ENCODE measurements at places on chromosomes 12 and 14.

DNA sequence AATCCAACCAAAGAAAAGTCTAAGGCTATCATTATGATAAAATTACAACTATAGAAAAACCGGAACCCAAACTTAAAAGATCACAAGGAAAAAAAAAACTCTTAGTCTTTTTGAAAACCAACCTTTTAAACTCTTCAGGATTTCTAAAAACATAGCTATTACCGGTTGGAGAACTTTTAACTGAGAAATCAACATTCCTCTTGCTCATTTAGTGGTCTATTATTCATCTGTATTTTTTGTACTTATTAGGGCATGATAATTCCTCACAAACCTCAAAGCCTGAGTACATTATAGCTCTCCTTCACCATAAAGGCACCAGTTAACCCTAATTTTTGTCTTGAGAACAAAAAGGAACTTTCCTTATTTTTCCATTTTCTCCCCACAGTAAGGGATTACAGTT is 10.4 kb downstream of the LUM start:
- DNase-seq, result no peak

DNA sequence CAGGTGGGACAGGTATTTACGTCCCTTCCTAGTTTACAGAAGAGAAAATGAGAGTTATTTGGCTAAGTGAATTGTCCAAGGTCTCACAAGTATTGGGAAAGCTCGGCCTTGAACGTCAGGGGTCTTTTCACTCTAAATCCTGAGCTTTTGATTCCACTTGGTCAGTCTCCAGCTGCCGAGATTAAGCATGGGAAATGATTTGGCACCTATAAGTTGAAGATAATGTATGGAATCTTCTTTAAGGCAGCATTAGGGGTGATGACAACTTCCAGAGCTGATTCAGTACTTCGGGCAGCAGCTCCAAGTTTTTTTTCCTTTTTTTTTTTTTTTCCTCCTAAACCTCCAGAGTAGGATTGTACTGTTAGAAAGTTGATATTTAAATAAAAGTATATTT is 722 bp downstream of the FAM234B start:
- DNase-seq, result no peak

DNA sequence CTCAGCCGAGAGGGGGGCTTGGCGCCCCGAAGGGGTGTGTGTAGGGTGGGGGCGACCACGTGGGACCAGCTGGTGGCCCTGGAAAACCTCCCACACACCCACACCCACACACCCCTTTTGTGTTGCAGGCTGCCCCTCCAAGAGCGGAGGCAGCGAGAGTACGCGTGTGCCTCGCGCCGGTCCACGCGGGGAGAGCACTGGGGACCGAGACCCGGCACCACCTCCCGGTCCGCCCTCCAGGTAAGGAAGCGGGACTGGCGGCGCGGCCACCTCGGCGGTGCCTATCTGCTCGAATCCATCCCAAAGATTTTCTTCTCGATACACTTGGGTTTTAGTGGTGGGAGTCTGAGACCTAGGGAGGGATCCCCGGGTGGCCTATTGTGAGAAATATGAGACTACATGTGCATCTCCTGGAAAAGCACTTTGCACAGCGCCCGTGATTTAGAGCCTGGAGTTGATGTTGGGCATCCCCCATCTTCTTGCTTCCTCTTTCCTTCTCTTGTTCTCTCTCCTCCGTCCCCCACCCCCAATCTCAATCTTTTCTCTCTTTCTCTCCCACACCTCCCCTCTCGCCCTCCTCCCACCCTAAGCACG is 393 bp downstream of the SYT1 start:
- peak; percentile 2 for DNase-seq

DNA sequence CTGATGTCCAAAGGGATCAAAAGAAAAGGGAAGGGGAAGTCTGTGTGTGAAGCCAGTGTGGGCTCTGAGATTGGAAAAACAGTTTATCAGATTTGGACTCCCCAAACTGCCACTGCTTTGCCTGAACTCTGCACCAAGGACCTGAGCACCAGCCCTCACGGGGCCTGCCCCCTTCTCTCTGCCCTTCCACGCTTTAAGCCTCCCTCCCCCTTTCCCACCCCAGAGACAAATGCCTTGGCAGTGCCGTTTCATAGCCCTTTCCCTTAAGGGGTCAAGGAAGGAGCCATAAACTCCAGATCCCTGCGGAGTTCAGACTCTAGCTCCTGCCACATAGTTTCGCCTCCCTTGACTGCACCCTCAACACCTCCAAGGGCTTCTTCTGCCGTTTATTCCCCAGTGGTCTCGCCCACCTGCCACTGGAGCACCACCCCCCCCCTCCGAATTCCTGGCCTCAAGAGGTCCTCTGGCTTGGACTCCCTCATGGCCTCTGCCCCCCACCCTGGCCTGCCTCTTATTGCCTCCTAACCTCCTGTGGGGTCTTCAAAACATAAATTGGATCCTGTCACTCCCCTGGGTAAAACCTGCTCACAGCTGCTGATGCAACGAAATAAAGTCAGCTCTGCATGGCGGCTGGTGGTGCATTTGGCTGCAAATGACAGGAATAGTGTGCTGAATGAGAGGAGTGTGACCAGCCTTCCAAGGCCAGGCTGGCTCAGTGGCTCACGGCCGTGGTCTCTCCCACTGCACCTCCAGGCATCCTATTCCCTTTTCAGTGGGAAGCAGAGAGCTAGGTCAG is 18.8 kb downstream of the SLC25A29 start:
- no peak for DNase-seq

GRCh38 chr14:70885343-70886022 is 21.8 kb upstream of the PCNX1 start:
- no peak for DNase-seq

GRCh38 chr14:54902143-54902520 is 494 bp downstream of the GCH1 start:
- DNase-seq, result peak; percentile 49

DNA sequence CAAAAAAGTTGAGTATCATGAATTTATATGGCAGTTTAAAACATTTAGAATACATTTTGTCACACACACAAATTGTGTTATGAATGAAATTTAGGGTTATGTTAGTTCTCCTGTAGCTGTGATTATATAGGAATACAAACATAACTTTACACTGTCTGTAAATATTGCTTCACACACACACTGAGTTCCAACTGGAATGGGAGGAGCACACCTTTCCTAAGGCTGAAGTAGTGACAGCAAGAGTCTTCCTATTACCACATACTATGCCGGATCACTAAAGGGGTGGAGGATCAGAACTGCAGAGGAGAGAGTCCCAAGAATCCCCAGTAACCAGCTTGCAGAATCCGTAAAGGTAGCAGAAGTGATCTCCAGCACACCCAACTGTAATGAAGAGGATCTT is 63.7 kb downstream of the DNAI7 start:
- no peak for DNase-seq

- no peak for DNase-seq
These were observed 22.9 kb downstream of the FBXW8 start for GRCh38 chr12:116933512-116934246.

DNA sequence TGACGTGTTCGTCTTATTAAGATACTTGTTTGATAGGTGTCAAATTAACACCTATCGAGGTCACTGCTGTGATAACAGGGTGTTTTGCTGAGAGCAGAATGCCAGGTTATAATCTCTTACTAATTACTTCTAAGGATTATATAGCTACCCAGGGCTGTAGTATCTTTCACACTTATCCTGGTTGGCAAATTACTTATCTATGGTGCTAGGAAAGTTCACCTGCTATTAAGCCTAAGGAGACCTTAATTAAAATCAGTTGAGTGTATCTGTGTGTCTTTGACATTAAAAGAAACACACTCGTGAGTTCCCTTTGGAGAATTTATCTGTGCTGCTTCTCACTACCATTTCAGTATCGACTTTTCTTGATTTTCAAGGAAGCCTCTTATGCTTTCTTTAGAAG is 301.6 kb upstream of the SLC16A7 start:
- DNase-seq, result no peak

- DNase-seq, result no peak
These were observed 60.1 kb downstream of the SUSD6 start for GRCh38 chr14:69671365-69672030.

- DNase-seq, result no peak
These were observed 45.6 kb downstream of the LTBP2 start for GRCh38 chr14:74566174-74567141.

GRCh38 chr12:49706351-49707127 is 666 bp downstream of the FMNL3 start:
- DNase-seq, result peak; percentile 38

DNA sequence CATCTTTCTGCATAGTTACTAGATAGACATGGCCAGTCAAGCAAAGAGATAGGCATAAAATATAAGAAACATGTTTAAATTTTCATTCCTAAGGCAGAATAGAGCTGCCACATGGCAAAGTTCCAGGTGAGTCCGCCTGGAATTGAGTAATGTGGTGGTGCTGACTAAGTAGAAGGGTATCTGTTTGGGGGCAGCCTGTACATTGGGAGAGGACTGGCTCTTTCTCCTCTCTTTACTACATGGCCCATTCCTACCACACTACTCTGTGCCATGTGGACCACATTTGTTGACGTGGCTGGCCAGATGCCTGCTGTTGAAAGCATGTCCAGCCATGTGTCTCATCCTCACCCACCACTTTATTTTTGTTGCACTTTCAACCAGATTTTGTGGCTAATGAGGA is 354.0 kb downstream of the ETNK1 start:
- peak; percentile 2 for DNase-seq

DNA sequence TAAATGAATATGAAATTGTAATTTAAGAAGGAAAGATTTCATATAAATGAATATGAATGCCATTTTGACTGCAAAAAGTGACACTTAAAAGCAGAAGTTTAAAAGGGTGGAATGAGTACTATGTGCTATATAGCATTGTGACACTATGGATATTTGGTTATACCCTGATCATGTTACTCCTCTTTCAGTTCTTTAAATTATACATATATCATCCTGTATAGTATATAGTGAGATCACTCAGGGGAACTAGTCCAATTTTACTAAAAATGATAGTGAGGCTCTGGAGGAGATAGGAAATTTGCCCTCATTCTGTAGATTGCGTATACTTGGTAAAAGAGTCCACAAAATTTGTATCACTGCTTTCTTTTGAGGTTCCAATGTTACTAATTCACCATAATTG is 155.7 kb upstream of the BTG1 start:
- no peak for DNase-seq

- no peak for DNase-seq
These were observed 437.3 kb downstream of the MED13L start for GRCh38 chr12:115840159-115840558.

DNA sequence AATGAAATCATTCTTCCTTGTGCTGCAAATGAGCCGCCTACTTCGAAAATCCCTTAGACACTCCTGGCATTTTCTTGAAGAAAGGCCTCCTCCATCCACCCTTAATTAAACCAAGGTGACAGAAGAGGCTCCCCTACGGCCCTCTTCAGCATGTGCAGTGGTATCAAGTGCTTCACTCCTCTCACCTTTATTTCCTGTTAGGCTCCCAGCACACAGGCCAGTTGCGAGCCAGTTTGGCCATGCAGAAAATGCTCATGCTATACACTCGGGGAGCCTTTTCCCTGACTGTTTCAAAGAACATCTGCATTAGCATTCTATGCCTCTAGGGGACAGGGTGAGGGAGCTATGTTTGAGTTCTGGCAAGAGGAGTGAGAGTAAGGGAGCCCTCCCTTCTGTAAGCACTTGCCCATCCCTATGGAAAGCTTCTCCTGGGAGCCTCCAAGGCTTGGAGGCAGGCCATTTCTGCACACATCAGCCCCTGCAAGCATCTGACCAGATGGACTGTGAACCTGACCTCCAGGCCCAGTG is 291.5 kb downstream of the RPS29 start:
- no peak for DNase-seq

- no peak for DNase-seq
These were observed 64.4 kb downstream of the FUT8 start for GRCh38 chr14:65476942-65477318.

DNA sequence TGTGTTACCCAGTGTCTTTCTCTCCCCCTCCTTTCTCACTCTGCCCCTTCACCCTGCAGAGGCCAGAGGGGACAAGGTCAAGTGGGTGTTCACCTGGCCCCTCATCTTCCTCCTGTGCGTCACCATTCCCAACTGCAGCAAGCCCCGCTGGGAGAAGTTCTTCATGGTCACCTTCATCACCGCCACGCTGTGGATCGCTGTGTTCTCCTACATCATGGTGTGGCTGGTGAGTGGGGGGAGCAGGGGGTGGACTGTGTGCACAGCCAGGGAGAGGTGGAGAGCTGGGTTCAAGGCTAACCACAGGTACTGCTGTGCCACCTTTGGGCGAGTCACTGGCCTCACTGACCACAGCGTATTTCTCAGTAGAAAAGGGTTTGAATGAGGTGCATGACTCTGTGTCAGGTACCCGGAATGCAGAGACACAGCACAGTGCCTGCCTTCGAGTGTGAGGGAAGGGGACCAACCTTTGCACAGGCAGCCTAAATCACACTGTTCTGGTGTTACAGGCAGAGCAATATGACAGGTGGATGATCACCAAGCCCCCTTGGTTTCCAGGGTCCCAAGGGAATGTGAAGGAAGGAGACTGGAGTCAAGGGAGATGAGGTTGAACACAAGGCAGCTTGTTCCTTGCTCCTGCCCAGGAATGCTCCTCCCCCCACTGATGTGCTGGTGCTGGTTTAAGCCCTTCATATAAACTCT is 30.8 kb upstream of the RIN3 start:
- DNase-seq, result no peak

DNA sequence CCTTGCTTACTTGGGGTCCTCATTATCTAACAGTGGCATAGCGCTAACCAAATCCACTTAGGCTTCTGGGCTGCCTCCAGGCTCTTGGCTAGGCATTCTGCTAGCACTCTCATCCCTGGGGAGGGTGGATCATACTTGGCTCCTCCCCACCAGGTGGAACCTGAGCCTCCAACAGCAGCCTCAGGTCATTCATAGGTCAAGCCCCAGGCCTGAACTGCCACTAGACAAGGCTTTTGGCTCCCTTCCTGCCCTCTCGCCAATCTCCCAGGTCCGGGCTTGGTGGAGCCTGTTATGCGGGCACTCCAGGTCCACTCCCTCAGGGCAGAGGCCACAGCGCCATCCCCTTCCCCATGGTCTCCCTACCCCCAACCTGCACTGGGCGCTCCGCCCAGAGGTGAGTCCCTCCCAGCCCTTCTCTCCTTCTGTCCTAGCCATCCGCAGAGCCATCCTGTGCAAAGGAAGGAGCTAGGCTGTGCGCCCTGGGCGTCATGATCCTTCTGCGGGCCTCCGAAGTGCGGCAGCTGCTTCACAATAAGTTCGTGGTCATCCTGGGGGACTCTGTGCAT is 154.9 kb upstream of the AMIGO2 start:
- no peak for DNase-seq
